ENCODE measurements at places on chromosomes 5 and 9. TPM values are rescaled to one million over a fixed set of nuclear protein-coding genes. Genes with fewer than 3 reads are reported as not detected.

DNA sequence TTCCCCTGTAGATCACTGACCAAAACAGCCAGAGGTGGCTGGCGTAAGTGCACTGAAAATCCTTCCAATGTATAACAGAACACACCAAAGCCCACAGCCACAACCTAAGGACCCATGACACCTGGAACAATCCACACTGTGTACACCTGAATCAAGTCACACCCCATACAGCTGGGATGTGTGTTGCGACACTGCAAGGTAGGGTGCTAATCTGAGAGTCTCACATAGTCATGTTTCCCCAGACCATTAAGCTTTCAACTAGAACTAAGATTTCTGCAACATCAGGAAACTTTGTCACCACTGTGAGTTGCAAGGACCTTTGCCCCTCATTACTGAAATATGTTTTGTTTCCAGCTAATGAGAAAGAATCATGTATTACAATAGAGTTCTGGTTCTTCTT, 59.4 kb downstream of the MED27 start:
- DNase-seq = no peak

DNA sequence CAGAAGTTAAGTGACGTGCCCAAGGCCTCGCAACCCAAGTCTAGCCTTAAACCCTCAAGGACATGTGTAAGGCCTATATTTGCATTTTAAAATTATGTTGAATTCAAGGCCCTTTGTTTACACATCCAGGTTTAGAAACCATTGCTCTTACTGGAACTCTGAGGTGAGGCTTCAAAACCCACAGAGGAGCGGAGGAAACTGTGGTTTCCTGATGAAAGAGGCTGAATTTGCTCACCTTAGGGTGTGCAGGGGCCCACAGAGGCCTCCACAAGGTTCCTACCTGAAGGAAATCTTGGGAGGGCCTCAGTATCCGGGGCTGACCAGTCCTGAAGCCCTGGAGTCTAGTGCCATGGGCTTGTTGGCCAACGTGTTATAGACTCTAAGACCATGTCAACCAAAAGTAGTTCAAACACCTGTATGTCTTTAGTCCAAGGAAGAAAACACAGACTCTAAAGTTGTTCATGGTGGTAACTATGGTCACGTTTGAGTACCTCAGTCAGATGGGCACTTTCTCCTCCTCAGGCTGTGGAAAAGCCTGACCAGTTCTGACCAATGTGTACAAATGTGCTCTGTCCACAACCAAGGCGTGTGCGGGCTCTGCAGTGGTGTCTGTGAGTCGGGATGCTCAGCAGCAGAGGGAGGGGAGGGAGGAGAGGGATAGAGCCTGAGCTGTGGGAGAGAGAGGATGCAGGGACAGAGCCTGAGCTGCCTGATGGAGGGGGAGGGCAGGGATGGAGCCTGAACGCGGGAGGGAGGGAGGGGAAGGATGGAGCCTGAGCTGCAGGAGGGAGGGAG, 124.6 kb upstream of the ERCC6L2 start:
- DNase-seq = peak; percentile 45

Gene FCN1
- not detected for total RNA-seq

Gene MUSK
- not detected for total RNA-seq

Measured in H9 (cell line).